ENCODE measurements at places on chromosomes 12 and 14.

DNA sequence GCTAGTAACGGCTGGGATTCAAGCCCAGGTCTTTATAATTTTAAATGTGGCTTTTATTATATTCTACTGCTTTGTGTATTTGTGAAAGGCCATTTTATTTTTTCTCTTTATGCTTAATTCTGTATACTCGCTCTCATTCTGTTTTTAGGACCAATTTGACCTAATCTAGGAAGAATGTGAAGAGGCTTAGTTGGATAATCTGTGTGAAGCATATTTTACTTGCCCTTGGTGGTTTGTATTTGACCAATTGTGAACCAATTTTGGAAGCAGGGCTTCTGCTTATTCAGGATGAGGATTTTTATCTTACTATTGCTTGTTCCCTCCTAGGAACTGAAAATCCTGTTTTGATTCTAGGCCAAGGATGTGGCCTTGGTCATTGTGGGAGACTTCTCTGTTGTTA is 113.1 kb downstream of the TTC6 start:
- no peak for DNase-seq

DNA sequence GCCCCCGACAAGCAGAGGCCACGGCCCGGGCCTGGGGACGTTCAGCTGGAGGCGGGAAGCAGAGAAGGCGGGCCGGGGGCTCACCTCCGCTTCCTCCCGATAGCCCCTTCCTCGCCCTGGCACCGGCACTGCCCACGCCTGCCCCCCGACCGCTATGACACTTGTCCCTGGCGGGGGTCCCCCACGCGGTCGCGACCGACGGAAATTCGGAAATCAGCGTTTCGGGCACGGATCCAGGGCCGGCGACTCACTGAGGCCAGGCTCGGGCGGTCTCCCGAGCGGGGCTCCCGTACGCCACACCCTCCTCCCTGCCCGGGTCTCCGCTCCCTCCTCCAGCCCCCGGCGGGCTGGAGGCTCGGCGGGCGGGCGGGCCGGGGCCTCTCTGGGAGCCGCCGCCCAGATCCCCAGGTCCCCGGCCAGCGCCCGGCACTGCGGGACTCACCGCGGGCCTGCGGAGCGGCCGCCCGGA is 581 bp downstream of the PITPNM2 start:
- no peak for DNase-seq

GRCh38 chr12:50763639-50764285 is at the start of gene ATF1:
TSS of gene ATF1 (plus strand) at chr12:50764101. CDS start at chr12:50780146, 16,045 bp downstream.
- peak; percentile 88 for DNase-seq

DNA sequence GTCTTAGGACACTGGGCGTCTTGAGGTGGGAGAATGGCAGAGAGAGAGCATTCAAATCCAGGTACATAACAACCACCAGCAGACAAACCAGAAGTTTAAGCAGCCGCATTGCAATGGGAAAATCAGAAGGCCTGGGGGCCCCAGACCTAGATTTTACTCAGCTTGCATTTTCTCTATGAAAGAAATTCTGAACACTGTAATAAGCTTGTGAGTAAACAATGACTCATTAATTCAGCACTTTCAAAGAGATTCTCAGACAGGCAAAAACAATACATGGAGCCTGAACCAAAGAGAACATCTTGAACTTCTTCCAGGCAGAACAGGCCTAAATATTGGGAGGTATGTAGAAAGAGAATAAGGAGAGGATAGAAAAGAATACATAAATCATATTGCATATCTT is 69.8 kb upstream of the IFNG-AS1 start:
- DNase-seq = no peak

GRCh38 chr12:2198005-2198501 is 145.3 kb downstream of the CACNA1C start:
- no peak for DNase-seq

- DNase-seq = no peak
These were observed 312.9 kb downstream of the ITPR2 start for GRCh38 chr12:26520109-26520508.

DNA sequence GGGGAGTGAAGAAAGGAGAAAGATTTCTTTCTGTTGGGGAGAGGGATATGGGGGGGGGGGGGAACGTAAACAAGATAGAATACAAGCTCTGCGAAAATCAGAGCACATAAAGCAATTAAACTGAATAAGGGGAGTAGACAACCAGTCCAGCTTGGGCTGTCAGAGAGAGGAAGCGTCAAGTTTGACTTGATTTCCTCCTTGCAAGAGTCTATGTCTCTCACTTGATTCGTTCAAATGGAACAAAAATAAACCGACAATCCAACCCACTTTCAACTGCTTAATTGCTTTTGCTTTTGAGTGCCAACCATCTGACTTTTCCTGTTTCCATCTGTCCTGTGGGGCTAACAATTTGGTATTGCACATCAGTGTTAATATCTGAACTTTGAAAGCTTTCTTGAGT is 942 bp downstream of the SYT1 start:
- peak; percentile 72 for DNase-seq

DNA sequence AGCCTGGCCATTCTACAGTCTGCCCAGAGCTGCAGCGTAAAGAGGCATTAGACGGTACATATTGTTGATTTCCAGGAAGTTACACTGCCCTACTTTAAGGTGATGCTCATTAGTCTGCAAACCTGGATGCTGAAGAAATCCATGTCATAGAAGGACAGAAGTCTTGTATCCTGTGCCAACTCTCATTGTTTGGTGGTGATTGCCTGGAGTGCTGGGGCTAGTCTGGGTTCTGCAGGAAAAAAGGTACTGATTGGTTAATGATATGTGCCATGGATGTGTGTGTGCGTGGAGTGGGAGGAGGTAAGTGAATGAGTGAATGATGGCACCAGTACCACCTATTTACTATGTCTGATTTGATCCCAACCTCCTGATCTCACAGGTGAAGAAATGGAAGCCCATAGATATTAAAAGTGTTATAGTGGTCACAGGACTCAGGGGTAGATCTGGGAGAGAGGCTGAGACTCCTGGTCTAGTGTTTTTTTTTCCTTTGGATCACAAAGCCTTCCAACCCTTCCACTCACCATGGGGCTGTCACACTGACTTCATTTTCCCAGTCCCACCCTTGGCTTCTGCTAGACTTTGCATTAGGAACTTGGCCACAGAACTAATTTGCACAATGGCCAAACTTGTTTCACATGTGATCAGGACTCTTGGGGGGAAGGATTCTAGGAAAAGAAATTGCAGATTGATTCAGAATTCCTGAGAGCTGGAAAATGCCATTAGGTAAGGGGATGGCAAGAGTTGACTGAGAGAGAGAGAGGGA is 96.1 kb downstream of the TMX1 start:
- DNase-seq = peak; percentile 55

GRCh38 chr12:112160611-112161010 is 35.3 kb downstream of the TRAFD1 start:
- no peak for DNase-seq

GRCh38 chr12:73225941-73226340 is 953.8 kb downstream of the TRHDE start:
- DNase-seq = no peak

DNA sequence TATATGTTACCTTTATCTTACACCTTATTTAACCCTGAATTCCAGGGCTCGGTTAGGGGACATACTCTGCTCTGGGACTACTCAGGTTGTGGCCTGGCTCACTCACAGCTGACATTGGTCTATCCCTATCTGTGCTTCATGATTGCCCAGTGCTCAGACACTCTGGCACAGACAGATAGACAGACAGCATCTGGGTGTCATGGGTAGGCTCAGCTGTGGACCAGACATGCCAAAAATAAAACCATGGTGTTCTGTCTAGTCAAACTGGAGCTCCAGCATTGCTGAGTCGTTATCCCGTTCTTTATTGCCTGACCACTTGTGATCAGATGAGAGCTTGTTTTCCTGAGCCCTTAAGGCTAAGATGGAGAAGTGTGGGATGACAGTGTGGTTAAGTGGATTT is 29.0 kb downstream of the FBXW8 start:
- no peak for DNase-seq

DNA sequence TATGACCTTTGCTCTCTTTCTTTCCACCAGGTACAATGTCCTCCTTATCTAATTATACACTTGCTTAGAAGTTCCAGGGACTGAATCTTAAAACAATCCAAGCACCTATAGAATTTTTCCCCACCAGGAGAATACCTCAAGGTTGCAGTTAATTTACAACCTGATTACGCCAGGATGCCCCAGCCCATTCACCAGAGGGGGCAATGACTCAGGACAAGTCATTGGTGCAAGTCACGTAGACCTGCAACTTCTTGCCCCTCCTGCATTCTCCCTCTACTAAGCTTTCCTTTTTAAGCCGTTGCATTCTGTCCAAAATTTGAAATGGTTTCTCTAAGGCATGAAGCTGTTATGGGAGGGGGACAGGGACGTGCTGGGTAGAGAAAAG is 111.1 kb upstream of the SCAF11 start:
- no peak for DNase-seq

DNA sequence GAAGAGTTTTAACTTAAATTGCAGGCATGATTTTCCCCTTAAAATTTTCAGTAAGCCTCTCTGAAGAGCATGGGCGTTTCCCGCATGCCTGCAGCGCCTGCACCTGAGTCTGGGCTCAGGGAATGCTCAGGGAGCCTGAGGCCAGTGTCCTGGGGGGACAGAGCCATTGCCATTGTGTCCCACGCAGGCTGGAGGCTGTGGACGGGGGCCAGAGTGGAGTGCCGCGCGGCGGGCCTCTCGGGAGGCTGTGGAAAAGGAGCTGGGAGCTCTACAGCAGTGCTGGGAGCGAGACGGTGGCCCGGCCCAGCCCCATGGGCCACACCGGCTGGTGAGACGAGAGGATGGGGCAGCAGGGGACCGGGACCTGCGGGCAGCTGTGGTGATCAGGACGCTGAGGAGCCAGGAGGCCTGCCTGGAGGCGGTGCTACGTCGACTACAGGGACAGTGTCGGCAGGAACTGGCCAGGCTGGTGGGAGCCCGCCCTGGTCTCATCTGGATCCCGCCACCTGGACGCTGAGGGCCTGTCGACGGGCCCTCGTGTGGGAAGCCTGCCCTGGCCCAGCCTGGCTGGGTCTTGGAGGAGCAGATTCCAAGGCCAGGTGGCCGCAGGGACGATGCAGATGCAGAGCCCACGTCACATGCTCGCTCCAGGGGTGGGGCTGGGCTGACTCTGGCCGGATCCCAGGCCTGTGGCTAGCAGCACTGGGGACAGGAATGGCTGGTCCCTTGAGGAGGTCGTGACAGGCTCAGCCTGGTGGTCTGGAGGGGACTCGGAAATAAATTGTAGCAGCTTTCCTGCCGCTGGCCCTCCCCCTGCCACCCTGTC is 7.6 kb downstream of the TEDC1 start:
- no peak for DNase-seq

- DNase-seq = no peak
These were observed 43.2 kb downstream of the MLXIP start for GRCh38 chr12:122121745-122122144.

- no peak for DNase-seq
These were observed 60.5 kb downstream of the ACTN1 start for GRCh38 chr14:68918612-68919011.

- no peak for DNase-seq
These were observed 167.5 kb downstream of the DPF3 start for GRCh38 chr14:72726444-72726843.

- DNase-seq = no peak
These were observed 208.3 kb downstream of the EXOC5 start for GRCh38 chr14:57060276-57060955.

GRCh38 chr12:95898081-95898480 is 39.3 kb downstream of the SNRPF start:
- DNase-seq = no peak

GRCh38 chr14:33529787-33530757 is 420.8 kb downstream of the EGLN3 start:
- DNase-seq = no peak

- DNase-seq = no peak
These were observed 8.3 kb upstream of the SP7 start for GRCh38 chr12:53344487-53344823.

- DNase-seq = no peak
These were observed 147.5 kb upstream of the C14orf180 start for GRCh38 chr14:104431929-104432541.

DNA sequence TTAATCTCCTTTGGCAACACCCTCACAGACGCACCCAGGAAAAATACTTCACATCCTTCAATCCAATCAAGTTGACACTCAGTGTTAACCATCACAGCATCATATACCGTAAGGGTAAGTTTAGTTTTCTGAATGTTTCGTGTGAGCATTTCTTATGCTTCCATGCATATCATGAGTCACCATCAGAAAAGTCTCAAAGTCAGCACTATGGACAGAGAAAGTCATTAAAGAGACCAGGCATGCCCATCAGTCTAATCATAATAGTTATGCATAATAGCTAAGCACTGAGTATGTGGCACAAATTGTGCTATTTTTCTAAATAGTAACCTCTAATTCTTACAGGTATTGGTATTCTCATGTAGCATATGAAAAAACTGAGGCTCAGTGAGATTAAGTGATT is 158.8 kb upstream of the PRMT8 start:
- DNase-seq = no peak

DNA sequence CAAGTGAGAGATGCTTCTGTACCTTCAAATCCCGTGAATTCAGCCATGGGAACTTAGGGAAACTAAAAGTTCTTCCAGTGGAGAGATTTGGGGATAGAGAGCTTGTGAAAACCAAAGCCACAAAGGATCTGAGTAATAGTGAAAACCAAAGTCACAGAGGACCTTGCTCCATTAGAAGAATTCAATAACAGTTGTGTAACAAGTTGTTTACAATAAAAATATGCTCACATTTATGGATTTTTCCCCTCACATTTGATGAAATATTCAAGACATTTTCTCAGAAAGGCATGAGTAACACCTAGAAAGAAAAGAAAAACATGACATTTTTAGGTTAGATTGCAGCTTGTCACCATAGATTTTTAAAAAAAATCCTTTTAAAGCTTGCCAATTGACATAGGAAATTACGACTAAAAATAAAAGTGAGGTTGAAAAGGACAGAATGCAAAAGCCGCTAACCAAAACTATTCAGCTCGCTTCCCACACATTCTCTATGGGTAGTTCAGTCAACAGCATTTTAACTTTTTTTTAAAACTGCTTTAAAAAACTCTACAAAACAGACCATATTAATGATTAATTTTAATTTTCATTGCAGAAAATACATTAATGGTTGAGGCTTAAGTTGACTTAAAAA is 113.2 kb downstream of the CAND1 start:
- no peak for DNase-seq

DNA sequence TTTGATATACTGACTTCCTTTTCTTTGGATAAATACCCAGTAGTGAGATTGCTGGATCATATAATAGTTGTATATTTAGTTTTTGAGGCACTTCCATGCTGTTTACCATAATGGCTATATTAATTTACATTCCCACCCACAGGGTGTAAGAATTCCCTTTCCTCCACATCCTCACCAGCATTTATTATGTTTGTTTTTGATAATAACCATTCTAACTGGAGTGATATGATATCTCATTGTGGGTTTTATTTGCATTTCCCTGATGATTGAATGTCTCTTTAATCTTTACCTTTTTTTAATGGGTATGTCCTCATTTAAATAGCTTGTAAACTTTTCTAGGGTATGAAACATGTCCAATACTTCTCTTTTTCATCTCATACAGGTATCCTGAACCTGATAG is 11.6 kb upstream of the SAV1 start:
- no peak for DNase-seq

- peak; percentile 38 for DNase-seq
These were observed 48.2 kb upstream of the PLXNC1 start for GRCh38 chr12:94100211-94100627.

- no peak for DNase-seq
These were observed 53.5 kb downstream of the PIWIL1 start for GRCh38 chr12:130391186-130391585.

Measured in NCI-H446 treated with DMSO at 0.1 percent for 48 hours (cell line).